Stimulated activated CD4-positive, alpha-beta T cell treated with anti-CD3 and anti-CD28 coated beads, Interleukin-12 subunit alpha, Interleukin-12 subunit beta, amount 100 ng/mL, for 24 hours (primary cell): ENCODE measurements at places on chromosomes 3 and 15.

GRCh38 chr3:36303286-36303685 is 77.0 kb upstream of the STAC start:
- DNase-seq, result no peak

- no peak for DNase-seq
Observed at GRCh38 chr3:67472674-67473201, 181.7 kb downstream of the SUCLG2 start.

DNA sequence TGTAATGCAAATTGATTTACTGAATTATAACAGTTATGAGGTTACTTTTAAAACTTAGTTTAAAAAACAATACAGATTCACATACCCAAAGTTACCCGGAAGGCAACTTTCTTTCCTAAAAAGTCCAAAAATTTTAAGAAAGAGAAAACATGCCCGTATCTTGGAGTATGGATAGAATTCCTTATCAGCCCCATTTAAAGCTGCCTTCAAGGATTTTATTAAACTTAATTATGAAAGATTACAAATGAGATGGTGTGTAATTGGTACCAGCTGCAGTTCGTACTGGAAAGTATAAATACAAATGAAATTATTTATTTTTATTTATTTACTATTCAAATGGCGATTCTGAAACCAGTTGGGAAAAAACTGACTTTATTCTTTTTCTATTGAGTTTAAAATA is 39.4 kb downstream of the SATB1 start:
- DNase-seq, result no peak

DNA sequence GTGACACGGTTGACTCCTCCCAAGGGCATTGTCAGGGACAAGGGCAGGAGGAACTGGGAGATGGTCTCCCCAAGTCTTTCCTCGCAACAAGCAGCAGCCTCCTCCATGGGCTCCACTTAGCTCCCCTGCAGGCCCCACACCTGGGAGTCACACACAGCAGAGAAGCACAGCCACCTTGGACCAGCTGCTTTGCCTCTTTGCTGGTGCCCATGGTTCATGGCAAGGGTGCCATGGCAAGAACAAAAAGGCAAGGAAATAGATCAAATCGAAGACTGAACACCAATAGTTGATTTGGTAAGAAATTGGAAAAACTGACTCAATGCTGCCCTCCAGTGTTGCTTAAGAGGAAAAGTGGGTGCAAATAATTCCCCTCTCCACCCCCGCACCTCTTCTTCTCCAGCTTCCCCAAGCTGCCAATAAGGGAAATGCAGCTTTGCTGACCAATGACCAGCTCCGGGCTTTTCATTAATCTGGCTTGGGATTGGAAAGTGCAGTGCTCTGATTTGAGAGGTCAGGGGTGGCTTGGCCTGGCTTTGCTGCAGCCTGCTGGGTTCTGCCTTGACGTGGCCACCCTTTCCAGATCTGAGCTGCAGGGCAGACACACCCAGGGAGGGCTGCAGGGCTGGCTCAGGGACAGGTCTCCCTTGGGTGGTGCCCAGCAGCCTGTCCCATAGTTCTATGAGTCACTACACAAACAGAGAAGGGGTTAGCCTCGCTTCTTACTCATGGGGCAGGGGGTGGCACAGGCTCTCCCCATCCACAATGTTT is 162.0 kb downstream of the KLF13 start:
- no peak for DNase-seq

GRCh38 chr3:193921465-193921864 is 214.5 kb upstream of the HES1 start:
- DNase-seq, result no peak

- no peak for DNase-seq
Observed at GRCh38 chr15:96692826-96693225, 362.3 kb downstream of the NR2F2 start.

GRCh38 chr3:94561094-94561493 is 498.2 kb downstream of the NSUN3 start:
- DNase-seq, result no peak

DNA sequence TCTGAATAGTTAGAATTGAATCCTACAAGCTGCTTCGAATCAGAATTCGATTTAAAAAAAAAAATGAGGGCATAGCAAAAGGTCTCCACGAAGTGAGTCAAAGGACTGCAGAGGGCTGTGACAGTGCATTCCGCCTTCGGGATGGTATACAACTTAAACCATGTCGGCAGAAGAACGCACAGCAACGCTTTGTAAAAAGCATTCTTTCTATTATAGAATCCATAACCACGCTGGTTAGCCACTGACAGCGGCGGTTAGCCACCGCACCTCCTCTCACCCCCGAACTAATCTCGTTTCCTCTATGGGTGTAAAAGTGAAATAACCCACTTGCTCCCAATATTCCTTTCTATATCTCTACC is 664 bp upstream of the PIK3CA start:
- DNase-seq, result no peak

GRCh38 chr3:106022913-106023312 is 154.1 kb upstream of the CBLB start:
- DNase-seq, result no peak

GRCh38 chr15:31570591-31570990 is 244.0 kb downstream of the KLF13 start:
- DNase-seq, result no peak

DNA sequence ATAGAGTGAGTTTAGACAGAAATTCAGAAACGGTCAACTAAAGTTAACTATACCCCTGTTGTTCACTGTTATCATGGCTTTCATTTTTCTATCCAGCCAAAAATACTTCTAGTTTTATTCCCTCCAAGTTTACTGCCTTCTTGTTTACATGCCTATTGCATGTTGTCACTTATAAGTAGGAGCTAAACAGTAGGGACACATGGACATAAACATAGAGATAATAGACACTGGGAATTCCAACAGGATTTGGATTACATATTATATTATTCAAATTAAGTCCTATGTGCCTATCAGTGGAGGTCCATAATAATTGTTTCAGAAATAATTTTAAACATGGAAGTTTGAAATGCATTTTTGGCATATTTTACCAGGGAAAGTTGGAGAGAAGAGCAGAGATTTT is 269.1 kb upstream of the ZNF717 start:
- no peak for DNase-seq

- peak; percentile 2 for DNase-seq
Observed at GRCh38 chr3:134650431-134651346, at the start of gene KY. Gene KY, minus strand, starts transcription at chr3:134651022. Its CDS starts 62 bp downstream, at chr3:134650960.

DNA sequence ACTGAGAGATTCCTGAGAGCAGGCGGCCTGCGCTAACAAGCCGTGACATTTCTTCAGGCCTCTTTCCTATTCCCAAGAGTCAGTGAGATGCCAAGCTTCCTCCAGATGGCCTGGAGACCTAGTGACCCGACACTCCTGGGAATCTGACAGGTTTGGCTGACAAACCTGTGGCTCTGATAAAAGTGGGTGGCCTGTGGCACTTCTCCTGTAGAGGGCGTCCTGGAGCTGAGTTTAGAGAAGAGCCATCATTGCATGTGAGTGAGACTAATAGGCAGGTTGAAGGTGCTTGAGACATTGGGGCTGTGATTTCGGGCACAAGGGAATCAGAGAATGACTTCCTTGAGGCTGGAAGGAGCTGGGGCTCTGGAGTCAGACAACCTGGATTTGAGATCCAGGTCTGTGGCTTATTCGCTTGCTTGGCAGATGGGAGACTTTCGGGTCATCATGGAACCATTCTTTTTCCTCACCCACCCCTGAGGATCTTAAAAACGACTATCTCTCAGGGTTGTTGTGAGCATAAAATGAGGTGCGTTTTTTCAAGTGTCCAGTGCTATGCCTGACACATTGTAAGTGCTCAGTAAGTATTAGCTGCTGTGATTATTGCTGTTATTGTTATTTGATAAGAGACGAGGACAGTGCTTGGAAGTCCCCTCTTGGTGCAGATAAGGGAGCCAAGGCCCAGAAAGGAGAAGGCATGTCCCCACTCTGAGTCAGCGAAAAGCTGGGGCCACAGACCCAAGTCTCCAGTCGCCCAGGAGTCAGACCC is 77.2 kb downstream of the SCN10A start:
- DNase-seq, result no peak

- DNase-seq, result no peak
Observed at GRCh38 chr3:58044691-58045483, 36.7 kb downstream of the FLNB start.

DNA sequence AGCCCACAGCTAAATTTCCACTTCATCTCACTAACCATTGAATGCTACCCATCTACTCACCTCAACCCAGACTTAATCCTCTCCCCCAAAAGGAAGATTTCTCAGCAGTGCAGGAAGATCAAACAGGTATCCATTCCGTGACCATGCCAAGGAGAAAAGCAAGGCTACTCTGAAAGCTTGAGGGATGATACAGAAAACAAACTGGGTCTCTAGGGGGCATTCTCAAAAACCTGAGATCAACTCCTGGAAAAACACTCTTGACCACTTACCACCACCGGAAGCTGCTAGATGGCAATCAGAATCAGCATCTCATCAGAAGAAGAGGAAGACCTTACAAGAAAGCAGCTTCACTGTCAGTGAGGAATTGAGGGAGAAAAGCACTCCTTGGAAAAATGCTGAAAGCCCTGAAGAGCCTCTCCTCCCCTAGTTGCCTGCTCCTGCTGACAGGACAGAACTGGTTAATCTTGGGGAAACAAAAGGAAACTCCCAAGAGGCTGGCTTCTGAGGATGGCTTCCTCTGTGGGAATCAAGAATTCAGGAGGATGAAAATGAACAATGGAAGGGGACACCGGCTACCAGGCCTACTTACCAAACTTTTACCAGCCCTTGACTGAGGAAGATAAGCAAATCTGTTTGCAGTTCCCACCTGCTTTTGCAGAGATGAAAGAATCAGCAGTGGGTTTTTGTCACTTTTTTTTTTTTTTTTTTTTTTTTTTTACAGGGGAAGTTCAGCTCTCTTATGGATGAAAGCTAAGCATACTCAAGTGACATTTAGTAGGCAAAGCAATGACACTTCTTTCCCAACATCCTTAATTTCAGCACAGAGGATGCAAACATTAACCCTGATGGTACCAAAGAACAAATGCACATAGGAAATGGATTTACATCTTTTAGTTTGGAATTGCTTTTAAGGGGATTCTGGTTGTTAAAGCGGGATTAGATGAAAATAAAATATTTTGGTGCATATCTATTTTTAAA is at the start of gene ATP8B4:
Gene ATP8B4 (minus strand): TSS at position 171 of the 978 bp plus-strand sequence. CDS start 12,267 bp downstream, outside the sequence.
- no peak for DNase-seq

GRCh38 chr15:39878406-39878785 is 41.7 kb downstream of the GPR176 start:
- no peak for DNase-seq
